Activated CD4-positive, alpha-beta memory T cell treated with anti-CD3 and anti-CD28 coated beads for 36 hours (primary cell): ENCODE measurements at places on chromosomes 7 and 10. TPM values are rescaled to one million over a fixed set of nuclear protein-coding genes. Genes with fewer than 3 reads are reported as not detected.
A peak's percentile ranks its signal among the peaks of the same experiment; 100 is the strongest.

DNA sequence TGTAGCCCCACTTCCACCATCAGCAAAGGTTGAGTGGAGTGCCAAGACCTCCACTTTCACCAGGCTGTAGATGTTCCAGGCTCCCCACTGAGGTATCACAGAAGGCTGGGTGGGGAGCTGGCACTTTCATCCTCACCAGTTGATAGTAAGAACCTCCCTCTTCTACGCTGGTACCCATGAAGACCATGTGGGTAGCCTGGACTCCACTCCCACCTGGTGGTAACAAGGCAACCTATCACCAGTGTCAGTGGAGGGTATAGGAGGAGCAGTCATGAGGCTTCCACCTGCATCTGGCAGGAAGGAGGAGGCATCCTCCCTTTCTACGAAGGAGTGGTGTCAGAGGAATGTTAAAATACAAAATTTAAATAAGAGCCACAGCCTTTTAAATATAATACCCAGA, 4.4 kb downstream of the SMIM30 start:
- peak; percentile 10 for DNase-seq

Gene HOXA13
- not detected for total RNA-seq

DNA sequence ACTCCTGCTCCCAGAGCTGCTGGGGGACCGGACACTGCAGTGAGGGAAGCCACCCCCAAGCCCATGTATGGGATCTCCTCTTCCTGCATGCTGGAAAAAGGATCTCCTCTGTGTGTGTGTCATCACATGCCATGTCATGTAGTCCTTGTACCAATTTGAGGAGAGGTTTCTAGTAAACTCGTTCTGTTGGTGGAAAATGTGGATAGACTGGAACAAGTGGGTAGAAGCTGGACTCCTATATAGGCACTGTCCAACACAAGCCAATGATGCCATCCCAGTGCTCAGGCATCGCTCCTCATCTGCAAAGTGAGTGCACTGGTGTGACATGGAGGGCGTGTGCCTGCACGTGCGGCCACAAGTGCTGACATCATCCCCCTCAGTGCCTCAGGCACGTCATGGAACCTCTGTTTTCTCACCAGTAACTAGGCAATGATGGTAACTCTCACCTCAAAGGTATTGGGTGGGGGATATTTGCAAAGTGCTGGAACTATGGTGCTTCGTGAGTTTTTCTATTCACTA, 19.3 kb downstream of the MYO1G start:
- DNase-seq = peak; percentile 81

Gene FAM221A
- total RNA-seq = 10.7 TPM

DNA sequence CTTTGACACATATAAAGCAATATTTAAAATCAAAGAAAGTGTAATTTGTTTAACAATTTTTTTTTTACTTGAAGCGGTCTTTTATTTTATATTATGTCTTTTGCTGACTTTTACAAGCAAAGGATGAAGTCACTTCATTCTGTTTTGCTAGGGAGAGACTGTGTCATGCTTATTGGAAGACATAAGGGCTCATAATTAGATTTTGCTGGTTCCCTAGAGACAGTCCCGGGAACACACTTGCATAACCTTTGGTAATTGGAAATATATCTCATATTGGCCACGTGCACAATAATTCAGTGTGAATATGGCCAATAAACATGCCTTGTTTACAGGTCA, 448 bp upstream of the NET1 start:
- DNase-seq = no peak

Gene ZFAND2A
- total RNA-seq = 24.1 TPM

DNA sequence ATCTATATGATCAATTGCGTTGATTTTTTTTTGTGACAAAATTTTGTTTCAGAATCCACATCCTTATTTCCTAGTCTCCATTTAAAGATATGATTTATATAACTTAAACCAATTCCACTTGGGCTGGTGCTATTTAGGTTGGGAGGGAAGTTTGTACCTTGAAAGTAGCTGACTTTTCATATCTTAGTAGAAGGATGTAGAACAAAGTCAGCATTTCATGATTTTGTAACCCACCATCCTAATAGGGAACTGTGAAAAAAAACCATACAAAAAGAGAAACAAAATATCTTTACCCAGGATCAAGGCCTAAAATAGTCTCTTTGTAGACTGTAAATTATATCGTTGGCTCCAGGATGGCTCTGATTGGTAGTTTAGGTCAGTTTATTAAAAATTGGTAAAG, 8.3 kb downstream of the HECTD2 start:
- DNase-seq = no peak

DNA sequence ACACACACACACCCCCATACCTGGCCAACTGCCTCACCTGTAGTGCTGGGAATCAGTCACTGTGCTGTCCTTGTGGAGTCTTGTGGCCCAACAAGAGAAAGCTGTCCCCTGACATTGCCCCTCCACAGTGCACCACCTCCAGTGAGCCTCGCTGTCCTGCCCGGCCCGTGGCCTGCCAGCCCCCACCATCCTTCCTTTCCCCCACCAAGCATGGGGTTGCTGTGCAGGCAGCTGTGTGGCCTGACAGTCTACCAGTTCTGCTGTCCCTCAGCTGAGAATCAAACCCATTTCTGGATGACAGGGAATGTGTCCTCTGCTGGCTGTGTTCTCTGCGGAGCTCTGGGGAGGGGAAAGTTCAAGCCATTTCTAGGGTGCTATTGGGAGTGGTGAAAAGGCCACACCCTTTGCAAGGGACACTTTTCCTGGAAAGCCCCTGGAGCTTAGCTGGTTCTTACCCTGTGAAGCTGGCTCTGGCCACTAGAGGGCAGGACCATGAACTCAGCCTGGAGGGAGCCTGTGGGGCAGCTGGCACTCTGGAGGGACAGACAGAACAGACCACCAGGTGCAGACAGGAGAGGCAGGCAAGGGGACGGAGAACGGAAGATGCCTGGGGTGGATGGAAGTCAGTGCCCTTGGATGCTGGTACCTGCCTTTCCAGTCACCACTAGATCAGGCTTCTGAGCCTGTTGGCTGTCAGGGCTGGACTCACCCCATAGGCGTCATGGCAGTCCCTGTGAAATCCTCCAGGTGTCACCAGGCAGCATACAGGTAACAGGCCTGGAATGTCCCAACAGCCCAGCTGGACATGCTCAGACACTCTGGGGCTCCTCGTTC, 10.5 kb upstream of the MTPAP start:
- peak; percentile 78 for DNase-seq

DNA sequence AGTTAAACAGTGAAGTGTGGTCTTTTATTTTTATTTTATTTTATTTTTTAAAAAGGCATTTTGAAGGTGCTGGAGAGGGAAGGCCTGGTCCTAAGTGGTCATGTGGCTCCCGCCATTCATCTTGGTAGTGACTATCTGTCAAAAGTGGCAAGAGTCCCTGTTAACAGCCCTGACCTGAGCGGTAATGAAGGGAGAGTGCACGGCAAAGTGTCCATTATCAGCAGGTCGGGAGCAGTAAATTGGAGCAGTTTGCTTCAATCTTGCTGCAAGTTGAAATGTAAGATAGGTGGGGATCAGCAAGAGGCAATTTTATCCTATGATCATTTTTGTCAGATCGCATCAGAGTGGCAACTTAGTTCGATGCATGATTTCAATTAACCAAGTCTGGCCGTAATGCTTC, 227.4 kb upstream of the SP4 start:
- DNase-seq = no peak

GRCh38 chr7:142851919-142852318, 3.0 kb upstream of the EPHB6 start:
- DNase-seq = no peak

- no peak for DNase-seq
Observed at GRCh38 chr7:32659853-32660252, 164.6 kb downstream of the AVL9 start.

GRCh38 chr10:67926951-67927350, 42.5 kb downstream of the SIRT1 start:
- DNase-seq = no peak

DNA sequence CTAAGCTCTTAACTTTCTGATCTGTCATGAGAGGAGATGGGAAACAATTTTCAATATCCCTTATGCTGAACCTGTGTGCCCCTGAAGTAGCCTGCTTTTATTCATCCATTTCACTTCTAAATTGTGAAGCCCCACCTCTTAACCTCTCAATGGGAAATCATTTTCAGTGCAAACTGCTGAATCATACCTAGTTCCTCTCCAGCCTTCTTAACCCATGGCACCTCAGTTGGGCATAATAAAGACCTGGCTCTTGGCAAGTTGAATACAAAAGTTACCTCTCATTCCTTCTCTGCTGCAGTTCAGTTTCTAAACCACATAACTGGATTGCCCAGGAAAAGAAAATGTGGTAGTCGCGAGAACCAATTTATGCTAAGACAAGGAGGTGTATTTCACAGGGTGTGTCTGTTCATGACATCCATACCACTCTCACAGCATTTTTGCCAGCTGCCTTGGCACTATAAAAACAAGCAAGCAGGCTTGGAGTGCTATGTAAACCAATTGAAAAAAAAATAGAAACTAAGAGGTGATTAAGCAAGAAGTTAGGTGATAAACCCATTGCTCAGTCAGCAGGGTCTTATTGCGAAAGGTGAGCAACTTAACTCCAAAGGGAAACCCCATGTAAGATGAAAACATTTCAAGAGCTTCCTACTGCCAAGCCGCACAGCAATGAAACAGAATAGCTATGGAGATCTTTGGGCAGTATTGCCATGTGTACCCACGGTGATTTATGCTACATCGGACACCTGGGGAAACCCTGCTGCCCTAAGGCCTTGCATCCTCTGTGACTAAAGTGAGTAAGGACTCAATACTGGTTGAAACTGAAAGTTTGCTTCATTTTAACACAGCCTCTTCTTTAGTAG, 57.0 kb upstream of the DKK1 start:
- DNase-seq = no peak

Gene GNGT1
- total RNA-seq = not detected

DNA sequence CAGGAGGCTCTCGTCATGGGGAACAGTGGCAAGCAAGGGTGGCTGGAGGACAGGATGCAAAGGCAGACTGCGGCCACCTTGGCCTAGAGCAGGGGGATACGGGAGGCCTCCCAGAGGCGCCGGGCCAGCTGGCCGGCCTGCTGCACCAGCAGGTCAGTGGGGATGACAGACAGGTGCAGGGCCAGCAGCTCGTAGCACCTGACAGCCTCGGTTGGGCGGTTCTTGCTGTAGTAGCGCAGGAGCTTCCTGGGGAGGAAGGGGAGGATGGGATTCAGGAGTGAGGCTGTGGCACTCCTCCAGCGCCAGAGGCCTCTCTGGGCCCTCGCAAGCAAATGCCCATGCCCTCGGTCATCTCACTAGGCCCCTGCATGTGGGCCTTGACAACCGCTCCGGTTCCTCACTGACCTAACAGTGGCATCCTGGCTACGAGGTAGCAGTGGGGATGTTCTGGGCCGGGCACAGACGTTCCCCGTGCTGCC, 2.5 kb upstream of the PYROXD2 start:
- no peak for DNase-seq

DNA sequence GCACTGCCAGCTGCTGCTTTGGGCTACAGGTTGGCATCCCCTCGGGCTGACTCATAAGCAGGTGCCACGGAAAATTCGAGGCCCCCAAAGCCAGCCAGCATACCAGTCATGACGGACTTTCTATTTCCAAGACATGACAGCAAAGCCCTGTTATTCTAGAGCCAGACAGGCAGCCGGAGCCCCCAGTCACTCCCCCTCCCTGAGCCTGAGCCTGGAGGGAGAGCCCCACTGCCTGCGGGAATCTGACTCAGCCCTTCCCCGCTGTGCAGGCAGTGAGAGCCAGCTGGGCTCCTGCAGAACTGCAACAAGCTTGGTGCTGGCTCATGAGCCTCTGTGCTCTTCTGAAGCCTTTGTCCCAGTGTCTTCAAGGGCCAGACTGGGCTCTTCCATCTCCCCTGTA, 15.8 kb downstream of the BTBD16 start:
- DNase-seq = no peak

DNA sequence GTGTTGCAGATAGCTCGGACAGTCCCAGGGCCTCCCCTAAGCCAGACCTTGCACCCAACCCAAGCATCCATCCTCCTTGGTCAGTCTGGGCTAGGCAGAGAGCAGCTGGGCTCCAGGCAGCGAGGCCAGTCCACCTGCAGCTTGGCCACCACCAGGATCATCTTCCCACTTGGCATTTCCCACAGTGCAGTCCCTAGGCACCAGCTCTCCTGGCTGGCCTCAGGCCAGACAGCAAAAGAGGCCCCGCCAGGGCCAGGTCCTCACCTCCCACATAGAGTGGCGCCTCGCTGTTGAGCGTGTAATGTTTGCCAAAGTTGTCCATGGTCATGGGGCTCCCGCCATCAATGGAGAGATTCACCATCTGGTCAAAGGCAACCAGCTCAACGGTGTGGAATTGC, 171.7 kb downstream of the LCOR start:
- no peak for DNase-seq

- DNase-seq = no peak
Observed at GRCh38 chr10:84005403-84005802, 133.9 kb upstream of the GHITM start.

GRCh38 chr7:18475488-18475887, 20.1 kb upstream of the HDAC9 start:
- DNase-seq = no peak

- no peak for DNase-seq
Observed at GRCh38 chr10:80532571-80532970, 5.1 kb upstream of the SH2D4B start.

DNA sequence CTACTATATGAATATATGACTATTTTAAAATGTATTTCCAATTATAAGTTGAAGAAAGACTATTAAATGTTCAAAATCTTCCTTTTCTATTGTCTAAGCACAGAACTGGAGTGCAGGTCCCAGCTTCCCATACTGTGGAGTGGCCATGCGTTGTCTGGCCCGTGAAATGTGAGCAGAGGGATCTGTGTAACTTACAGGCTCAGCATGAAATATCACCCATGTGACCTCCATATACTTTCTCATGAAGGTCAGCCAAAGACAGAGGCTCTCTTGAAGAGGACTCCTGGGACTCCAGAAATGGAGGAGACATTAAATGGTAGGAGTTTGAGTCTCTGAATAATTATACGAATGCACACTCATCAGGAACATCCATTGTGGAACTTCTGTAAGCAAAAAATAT, 92.4 kb upstream of the CAV2 start:
- DNase-seq = no peak

DNA sequence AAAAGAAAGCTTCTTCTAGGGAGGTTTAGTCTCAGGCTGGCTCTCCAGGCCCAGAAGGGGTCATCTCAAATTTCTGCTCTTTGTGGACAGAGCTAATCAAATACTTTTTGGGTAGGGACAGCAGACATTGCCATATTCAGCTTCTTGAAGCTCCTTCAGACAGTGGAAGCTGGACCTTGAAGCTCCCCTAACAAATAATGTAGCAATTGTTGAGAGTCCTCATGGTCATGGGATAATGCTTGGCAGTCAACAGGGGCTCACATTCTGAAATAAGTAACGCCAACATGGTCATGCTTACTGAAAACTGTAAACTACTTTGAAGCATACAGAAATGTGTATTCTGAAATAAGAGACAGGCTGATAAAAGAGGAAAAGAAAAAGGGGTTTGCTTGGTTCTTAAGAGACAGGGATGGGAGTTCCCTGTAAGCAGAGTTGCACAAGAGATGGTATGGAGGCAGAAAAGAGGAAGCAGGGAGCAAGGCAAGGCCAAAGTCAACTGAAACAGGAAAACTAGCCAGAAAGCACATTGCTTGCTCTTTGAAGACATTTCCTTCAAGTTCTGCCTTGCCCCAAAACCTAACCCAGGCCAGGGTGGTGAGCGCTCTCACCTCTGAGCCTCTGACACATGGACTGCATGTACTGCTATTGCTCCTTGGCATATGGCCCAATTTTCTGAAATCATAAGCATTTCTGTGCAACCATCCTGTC, 53.1 kb upstream of the KMT2E start:
- DNase-seq = no peak

Gene SPDYE5
- not detected for total RNA-seq
